ENCODE measurements at places on chromosomes 1 and 21.

- DNase-seq: no peak
Measured at GRCh38 chr1:13585612-13585991, 2.0 kb downstream of the PDPN start.

- DNase-seq: no peak
Measured at GRCh38 chr1:100178091-100178490, at the start of gene LRRC39. Gene LRRC39, minus strand, starts transcription at chr1:100178256. Its CDS starts 9,740 bp downstream, at chr1:100168516.

DNA sequence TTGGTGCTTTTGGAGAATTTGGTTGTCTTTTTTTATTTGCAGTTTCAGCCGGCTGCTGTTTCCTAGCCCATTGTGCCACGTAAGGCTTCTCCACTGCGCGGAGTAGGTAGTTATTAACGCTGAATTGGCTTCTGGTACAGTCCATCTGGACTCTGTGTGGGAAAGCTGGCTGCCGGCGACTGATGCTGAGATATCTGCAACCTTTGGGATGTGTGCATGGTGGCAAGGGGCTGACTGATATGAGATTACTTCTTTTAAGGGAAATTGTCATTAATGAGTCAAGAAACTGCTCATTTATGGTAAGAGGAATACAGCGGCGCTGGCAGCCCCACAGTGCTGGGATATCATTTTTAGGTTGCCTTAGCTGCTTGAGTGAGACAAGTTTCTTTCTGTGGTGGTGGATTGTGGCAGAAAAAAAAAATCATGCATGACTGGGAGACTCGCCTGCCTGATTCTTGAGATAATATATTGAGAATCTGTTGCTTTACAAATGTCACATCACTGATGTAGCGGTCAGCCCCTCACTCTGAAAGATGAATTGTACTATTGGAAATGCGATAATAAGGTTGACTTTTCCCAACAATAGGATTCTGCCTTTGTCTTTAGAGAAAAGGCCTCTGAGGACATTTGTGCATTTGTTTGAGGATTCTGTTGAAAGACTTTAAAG, 2.5 kb upstream of the ELAVL4 start:
- no peak for DNase-seq

- DNase-seq: no peak
Measured at GRCh38 chr1:212612041-212612961, 3.7 kb downstream of the ATF3 start.

DNA sequence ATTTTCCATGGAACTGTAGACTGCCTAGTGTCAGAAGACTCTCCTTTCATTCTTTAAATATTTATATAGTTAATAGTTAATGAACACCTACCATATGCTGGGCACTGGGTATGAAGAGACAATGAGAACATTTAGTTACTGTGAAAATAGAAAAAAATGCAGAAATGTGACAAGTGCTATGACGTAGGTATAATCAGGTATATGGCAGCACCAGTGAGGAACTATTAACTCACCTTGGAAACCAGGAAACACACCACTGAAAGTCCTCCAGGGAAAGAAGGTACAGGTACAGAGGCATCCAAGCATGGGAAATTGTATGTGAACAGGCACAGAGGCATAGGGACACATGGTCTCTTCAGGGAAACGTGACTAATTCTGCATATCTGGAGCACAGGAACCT, 42.3 kb downstream of the DPT start:
- no peak for DNase-seq

- peak; percentile 61 for DNase-seq
Measured at GRCh38 chr1:236795757-236796667, 920 bp downstream of the MTR start.

DNA sequence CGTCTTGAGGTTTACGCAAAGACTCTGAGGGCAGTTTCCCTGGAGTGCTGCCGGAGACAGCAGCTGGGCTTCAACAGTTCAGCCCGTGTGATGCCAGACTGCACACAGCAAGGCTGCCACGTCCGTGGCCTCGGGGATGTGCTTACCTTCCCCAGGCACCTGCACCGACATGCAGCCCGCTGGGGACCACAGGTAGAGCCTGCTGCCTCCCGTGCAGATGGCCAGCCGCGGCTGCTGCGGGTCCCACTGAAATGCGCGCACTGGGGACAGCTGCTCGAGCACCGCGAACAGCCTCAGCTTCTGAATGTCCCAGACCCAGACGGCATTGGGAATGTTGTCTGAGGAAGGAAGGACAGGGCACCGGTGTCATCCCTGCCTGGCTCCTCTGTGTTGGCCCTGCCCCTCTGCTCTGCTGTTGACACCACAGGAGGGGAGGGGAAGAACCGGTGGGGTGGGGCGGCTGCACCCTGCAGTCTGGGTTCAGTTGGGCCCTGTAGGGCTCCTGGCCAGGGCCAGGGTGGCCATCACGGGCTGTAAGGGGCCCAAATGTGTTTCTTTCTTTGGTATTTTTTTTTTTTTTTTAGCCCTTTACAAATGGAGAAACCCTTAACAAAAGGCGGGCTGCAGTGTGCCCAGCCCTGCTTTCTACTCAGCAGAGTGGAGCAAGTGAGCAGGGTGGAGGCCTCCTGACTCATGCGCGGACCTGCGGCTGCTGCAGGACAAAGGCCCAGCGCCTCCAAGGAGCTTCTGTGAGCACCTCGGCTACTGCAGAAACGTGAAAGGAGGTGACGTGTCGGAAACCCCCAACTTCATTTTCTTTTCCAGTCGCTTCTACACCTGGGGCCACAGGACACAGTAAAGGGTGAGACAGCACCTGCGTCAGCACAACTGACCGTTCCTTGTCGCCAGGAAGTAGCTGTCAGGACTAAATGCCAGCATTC, 6.8 kb downstream of the TPRG1L start:
- no peak for DNase-seq

- DNase-seq: no peak
Measured at GRCh38 chr1:14352897-14353296, 245.6 kb upstream of the KAZN start.

GRCh38 chr1:26122988-26123973, 11.7 kb downstream of the PDIK1L start:
- DNase-seq: no peak

DNA sequence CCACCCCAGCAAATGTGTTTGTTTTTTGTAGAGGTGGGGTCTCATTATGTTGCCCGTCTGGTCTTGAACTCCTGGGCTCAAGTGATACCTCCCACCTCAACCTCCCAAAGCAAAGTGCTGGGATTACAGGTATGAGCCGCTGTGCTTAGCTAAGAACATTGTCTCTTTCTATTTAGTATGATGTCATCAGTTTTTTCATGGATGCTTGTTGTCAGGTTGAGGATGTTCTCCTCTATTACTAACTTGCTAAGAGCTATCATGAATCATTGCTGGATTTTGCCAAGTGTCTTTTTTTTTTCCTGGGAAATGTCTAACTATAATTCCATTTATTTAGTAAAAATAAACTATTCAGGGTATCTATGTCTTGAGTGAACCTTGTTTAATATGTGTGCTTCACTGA, 19.0 kb upstream of the MPC2 start:
- DNase-seq: no peak

DNA sequence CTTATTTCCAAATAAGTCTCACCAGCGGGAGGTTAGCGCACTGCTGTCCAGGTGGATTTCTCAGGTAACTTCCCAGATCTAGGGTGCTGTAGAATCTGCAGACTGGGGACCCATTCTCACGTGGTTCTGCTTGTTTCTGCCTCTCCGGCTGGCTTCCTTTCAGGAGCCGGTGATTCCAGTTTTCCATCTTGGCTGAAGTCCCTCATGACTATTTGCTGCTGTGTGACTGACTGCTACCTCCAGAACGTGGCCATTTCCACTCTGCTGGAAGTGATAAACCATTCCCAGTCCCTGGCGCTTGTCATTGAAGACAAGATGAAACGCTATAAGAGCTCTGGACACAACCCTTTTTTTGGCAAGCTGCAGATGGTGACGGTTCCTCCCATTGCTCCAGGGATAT, 76.0 kb downstream of the DOP1B start:
- no peak for DNase-seq

GRCh38 chr1:158527190-158527815, 26.9 kb downstream of the OR6Y1 start:
- peak; percentile 47 for DNase-seq

DNA sequence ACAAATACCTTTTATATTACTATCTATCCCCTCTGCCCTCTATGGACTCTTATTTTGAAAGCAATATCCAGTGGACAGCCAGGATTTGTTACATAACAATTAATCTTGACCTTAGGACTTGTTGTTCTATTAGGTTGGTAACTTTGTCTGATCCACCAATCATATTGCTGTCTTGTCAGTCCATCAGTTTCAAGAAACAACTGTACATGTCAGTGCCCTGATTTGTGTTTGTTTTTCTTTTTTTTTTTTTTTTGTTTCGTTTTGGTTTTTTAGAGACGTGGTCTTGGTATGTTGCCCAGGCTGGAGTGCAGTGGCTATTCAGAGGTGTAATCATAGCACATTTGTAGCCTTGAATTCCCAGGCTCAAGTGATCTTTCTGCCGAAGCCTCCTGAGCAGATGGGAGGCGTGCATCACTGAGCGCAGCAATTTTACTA, 1.5 kb upstream of the SCP2 start:
- DNase-seq: no peak
